ENCODE measurements at places on chromosomes 6 and 20. TPM values are rescaled to one million over a fixed set of nuclear protein-coding genes. Genes with fewer than 3 reads are reported as not detected.

DNA sequence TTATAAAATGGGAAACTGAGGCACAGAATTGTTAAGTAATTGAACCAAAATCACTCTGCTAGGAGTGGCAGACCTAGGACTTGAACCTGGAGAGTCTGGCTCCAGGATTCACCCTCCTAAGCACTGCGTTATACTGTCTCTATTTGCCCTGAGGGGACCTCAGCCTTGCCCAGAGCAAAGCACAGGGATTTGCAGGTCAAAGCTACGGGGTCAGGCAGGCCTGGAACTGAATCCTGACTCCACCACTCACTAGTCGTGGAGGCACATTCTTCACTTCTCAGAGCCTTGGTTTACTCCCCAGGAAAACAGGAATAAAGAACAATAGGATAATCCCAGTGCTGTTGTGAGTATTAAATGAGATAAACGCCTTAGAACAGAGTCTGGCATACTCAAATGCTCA lies 19.4 kb downstream of the KCNK15 start:
- H3K27me3 ChIP-seq, result no peaks in the 10 kb centered on the region
- no peak overlapping the region for H3K27ac ChIP-seq
- no peak for DNase-seq
- no peak overlapping the region for H3K4me3 ChIP-seq
- peaks cover 11% of the 10 kb centered on the region for H3K4me1 ChIP-seq
- H3K36me3 ChIP-seq, result no peaks in the 10 kb centered on the region

The GTPBP2 gene
- 54.0 TPM for total RNA-seq

DNA sequence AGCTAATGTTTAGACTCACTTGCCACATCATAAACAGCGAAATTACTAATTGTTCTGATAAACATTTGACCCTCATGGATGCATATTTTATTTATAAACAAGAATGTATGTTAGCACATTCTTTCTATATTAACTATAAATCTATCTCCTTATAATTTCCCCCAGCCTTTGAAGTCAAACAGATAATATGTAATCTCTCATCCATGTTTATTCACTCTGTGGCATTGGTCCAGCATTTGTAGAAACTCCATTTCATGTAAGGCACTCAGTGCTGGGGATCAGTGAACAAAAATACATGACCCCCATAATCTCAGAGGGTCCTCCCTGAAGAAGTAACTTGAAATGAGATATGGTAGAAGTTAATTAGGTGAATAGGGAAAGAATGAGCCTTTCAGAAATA lies 856.9 kb downstream of the EYS start:
- DNase-seq, result peak; percentile 36
- H3K36me3 ChIP-seq, result no peaks in the 10 kb centered on the region
- H3K4me3 ChIP-seq, result no peak overlapping the region
- no peaks in the 10 kb centered on the region for H3K4me1 ChIP-seq
- no peak overlapping the region for H3K27ac ChIP-seq

- no peak for DNase-seq
- peaks cover 8% of the 10 kb centered on the region for H3K4me1 ChIP-seq
- H3K27me3 ChIP-seq, result no peaks in the 10 kb centered on the region
- no peak overlapping the region for H3K4me3 ChIP-seq
- no peak overlapping the region for H3K27ac ChIP-seq
These were observed 3.0 kb upstream of the KIF16B start for GRCh38 chr20:16576219-16576618.

The WFDC5 gene
- total RNA-seq, result not detected

- DNase-seq, result peak; percentile 64
- H3K36me3 ChIP-seq, result no peaks in the 10 kb centered on the region
- H3K27ac ChIP-seq, result no peak overlapping the region
- peaks cover 13% of the 10 kb centered on the region for H3K4me1 ChIP-seq
- no peaks in the 10 kb centered on the region for H3K27me3 ChIP-seq
These were observed 101.0 kb upstream of the DTNBP1 start for GRCh38 chr6:15763837-15764236.

The ULBP2 gene
- total RNA-seq, result 2.4 TPM

DNA sequence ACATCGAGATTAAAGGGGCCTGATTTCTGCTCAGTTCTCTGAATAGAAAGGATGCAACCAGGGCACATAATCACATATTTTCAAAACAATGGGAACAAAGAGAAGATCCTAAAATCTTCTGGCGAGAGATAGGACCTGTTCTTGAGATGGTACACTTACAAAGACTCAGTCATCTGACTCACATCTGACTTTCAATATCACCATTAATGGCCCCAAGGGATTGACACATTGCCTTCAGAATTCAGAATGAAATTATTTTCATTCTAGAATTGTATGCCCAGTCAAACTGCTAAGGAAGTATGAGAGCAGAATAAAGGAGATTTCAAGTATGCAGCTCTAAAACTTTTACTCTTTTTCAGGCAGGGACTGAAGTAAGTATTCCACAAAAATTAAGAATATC lies 240.7 kb upstream of the POU3F2 start:
- H3K4me3 ChIP-seq, result no peak overlapping the region
- H3K36me3 ChIP-seq, result no peaks in the 10 kb centered on the region
- DNase-seq, result no peak
- no peaks in the 10 kb centered on the region for H3K27me3 ChIP-seq
- no peak overlapping the region for H3K27ac ChIP-seq

The EYA4 gene
- 7.4 TPM for total RNA-seq

DNA sequence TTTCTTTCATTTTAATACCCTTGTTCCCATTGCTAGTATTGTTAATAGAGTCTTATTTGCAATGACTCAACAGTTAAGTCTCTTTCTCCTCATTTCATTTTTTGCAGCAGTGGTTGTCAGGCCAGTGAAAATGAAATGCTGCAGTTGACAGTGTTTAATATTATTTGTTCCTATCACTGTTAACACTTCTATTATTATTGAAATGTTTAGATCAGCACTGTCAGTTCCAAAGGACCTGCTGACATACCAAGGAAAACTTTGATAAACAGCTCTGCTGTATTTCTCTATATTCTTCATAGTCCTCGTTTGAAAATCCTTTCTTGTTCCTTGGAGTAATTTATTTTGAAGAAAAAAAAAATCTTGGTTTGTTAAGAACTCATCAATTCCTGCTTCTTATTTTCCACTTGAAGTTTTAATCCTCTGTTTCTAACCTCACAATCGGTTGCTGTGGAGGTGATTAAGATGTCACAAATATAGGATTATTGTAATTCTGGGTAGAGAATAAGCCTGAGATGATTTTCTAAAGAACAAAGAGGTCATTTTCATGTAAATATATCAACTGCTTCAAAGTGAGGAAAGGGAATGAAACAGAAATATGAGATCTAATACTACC lies 1065.9 kb upstream of the CITED2 start:
- H3K27ac ChIP-seq, result peak overlapping the region; percentile 29
- no peaks in the 10 kb centered on the region for H3K36me3 ChIP-seq
- H3K4me3 ChIP-seq, result no peak overlapping the region
- no peaks in the 10 kb centered on the region for H3K4me1 ChIP-seq
- no peaks in the 10 kb centered on the region for H3K27me3 ChIP-seq
- DNase-seq, result no peak

- no peak for DNase-seq
- no peak overlapping the region for H3K27ac ChIP-seq
- no peaks in the 10 kb centered on the region for H3K4me1 ChIP-seq
- H3K4me3 ChIP-seq, result no peak overlapping the region
- no peaks in the 10 kb centered on the region for H3K27me3 ChIP-seq
These were observed 208.7 kb upstream of the PMEPA1 start for GRCh38 chr20:57918551-57918950.

DNA sequence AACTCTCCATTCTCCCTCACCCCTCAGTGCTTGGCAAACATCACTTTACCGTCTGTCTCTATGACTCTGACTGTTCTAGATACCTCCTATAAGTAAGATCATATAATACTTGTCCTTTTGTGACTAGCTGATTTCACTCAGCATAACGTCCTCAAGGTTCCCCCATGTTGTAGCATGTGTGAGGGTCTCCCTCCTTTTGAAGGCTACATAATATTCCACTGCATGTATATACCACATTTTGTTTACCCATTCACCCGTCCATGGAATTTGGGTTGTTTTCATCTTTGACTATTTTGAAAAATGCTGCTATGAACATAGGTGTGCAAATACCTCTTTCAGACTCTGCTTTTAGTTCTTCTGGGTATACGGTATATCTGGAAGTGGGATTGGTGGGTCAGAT lies 28.3 kb downstream of the CTCFL start:
- no peak overlapping the region for H3K27ac ChIP-seq
- DNase-seq, result no peak
- H3K4me3 ChIP-seq, result no peak overlapping the region
- H3K36me3 ChIP-seq, result no peaks in the 10 kb centered on the region

DNA sequence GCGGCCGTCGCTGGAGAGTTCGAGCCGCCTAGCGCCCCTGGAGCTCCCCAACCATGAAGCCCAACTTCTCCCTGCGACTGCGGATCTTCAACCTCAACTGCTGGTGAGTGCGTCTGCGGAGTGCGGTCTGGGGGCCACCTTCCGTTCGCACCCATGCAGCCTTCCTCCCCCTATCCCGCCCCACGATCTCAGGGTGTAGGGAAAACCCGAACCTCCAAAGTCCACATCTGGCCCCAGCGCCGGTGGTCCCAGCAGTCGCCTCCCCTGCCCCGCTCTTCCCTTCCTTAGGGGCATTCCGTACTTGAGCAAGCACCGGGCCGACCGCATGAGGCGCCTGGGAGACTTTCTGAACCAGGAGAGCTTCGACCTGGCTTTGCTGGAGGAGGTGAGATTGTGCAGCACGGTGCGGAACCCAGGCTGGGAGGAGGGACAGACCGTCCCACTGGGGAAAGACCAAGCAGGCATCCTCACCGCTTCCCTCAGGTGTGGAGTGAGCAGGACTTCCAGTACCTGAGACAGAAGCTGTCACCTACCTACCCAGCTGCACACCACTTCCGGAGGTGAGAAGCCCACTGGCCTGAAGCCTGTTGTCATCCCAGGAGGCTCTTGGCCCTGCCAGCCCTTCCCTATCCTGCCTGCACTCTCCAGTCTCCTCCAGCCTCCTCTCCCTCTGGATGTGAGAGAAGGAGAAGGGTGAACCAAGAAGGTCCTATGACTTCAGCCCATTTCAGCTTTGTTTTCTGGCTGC lies 719 bp downstream of the SMPD2 start:
- no peaks in the 10 kb centered on the region for H3K27me3 ChIP-seq
- H3K36me3 ChIP-seq, result peaks cover 11% of the 10 kb centered on the region
- H3K27ac ChIP-seq, result peak overlapping the region; percentile 96
- peaks cover 18% of the 10 kb centered on the region for H3K4me1 ChIP-seq
- peak overlapping the region; percentile 83 for H3K4me3 ChIP-seq

The MAK gene
- total RNA-seq, result 4.6 TPM

GRCh38 chr6:14428269-14428668 lies 310.7 kb downstream of the CD83 start:
- no peak for DNase-seq
- no peak overlapping the region for H3K27ac ChIP-seq
- no peak overlapping the region for H3K4me3 ChIP-seq
- no peaks in the 10 kb centered on the region for H3K27me3 ChIP-seq
- no peaks in the 10 kb centered on the region for H3K36me3 ChIP-seq

- no peak overlapping the region for H3K4me3 ChIP-seq
- no peaks in the 10 kb centered on the region for H3K4me1 ChIP-seq
- no peak overlapping the region for H3K27ac ChIP-seq
- no peak for DNase-seq
- H3K36me3 ChIP-seq, result no peaks in the 10 kb centered on the region
These were observed 214.4 kb upstream of the PRND start for GRCh38 chr20:4507288-4507719.

DNA sequence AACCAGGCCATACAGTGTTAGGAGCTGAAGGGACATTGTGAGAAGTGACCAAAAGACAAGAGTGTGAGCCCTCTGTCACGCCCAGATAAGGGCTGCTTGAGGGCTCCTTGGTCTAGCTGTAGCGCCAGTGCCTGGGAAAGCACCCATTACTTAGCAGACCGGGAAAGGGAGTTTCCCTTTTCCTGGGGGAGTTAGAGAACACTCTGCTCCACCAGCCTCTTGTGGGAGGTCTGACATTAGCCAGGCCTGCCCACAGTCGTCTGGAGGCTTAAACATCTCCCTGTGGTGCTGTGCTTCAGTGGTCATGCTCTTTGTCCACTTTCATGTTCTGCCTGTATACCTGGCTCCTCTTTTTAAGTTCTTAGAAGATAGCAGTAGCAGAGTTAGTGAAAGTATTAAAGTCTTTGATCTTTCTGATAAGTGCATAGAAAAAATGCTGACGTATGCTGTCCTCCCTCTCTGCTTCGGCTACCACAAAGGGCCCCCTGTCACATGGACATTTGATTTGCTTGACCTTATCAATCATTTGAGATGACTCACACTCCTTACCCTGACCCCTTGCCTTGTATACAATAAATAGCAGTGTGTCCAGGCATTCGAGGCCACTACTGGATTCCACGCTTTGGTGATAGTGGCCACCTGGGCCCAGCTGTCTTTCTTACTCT lies 201.5 kb upstream of the ECI2 start:
- no peaks in the 10 kb centered on the region for H3K36me3 ChIP-seq
- H3K27me3 ChIP-seq, result no peaks in the 10 kb centered on the region
- no peak overlapping the region for H3K4me3 ChIP-seq
- H3K27ac ChIP-seq, result no peak overlapping the region
- no peak for DNase-seq
- H3K4me1 ChIP-seq, result no peaks in the 10 kb centered on the region

The SLC17A2 gene
- total RNA-seq, result not detected

DNA sequence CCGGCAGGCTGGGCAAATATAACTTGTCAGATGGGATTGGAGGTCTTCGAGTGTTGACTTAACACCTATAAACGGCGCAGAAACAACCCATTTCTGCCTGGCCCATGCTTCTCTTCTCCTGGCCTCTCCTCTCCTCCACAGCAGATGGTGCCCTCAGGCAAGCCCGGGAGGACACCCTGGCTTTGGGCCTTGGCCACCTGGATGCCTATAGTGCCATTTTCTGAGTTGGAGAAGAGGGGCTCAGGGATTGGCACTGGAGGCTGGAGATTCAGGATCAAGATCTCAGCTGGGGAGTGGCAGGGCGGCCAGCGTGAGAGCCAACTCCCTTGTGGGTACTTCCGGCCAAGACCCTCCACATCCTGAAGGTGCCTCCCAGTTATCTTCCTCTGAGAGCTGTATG lies 211.9 kb upstream of the PMEPA1 start:
- H3K4me1 ChIP-seq, result no peaks in the 10 kb centered on the region
- no peaks in the 10 kb centered on the region for H3K36me3 ChIP-seq
- DNase-seq, result no peak
- H3K27me3 ChIP-seq, result no peaks in the 10 kb centered on the region

GRCh38 chr20:1711826-1712601 lies 54.4 kb upstream of the SIRPG start:
- H3K27ac ChIP-seq, result no peak overlapping the region
- DNase-seq, result peak; percentile 22
- H3K4me1 ChIP-seq, result no peaks in the 10 kb centered on the region
- no peak overlapping the region for H3K4me3 ChIP-seq

GRCh38 chr6:113875470-113875869 lies 18.3 kb downstream of the MARCKS start:
- no peak overlapping the region for H3K27ac ChIP-seq
- H3K4me1 ChIP-seq, result peaks cover 2% of the 10 kb centered on the region
- H3K4me3 ChIP-seq, result no peak overlapping the region

DNA sequence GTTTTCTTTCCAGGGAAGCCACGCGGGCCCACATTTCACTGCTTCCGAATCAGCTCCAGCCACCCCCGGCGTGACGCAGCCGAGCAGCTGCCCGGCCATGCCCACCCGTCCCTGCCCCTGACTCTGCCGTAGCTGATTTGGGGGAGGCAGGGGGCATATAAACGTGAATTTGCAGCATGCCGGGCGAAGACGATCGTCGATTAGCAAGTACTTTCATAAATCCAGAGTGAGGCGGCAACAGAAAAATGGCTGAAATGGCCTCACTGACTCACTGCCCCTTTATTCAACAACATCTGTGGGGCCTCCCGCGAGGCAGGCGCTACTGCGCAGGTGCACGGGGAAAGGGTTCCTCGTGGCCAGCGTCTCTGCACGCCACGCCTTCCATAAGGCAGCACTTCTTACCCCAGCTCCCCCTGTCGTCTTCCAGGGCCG lies 118.0 kb downstream of the DLL1 start:
- H3K4me3 ChIP-seq, result no peak overlapping the region
- H3K27me3 ChIP-seq, result no peaks in the 10 kb centered on the region
